Inflammatory macrophage (primary cell): ENCODE measurements at places on chromosomes 7 and 10.
A peak's percentile ranks its signal among the peaks of the same experiment; 100 is the strongest.

GRCh38 chr10:69451209-69451783 lies at the start of gene TSPAN15:
TSS of gene TSPAN15 (plus strand) at chr10:69451465. CDS start at chr10:69451595, 130 bp downstream.
- peak; percentile 76 for DNase-seq

GRCh38 chr7:80410081-80410480 lies 101.8 kb downstream of the GNAT3 start:
- no peak for DNase-seq

- no peak for DNase-seq
Observed at GRCh38 chr10:35946556-35946955, 304.5 kb upstream of the FZD8 start.

DNA sequence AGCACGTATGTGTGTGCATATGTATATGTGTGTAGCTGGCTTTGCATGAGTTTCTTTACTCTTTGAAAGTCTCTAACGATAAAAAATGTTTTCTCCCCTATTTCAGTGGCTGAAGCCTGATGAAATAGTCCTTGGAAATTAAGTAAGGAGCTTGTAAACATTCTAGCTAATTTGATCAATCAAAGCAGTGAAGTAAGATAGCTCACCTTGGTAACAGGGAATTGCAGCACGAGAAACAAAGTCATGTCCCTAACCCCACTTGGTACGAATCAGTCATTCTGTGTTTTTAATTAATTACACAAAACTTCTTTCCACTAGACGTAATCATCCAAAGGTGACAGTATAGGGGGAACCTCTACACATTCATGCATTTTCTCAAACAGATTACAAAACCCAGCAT lies 41.5 kb downstream of the GPR37 start:
- DNase-seq = no peak

GRCh38 chr10:76316234-76316633 lies 884.8 kb downstream of the LRMDA start:
- DNase-seq = no peak

DNA sequence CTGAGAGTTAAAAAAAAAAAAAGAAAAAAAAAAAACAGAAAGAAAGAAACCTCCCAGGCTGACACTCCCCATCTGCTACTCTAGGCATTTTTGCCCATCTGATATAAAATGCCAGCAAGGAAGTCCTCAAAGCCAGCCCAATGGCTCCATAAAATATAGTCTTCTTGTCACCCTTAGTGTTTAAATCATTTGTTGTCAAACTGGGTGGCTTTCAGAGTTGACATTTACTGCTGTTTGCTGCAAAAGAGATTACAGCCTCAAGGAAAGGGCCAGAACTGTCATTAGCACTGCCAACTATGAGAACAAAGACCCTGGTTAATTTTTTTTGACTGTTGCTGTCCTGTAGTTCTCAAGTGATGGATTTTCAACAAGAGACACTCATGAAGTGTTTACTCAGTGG lies 86.5 kb downstream of the TRIL start:
- no peak for DNase-seq

- DNase-seq = no peak
Observed at GRCh38 chr10:70137927-70138883, 5.6 kb upstream of the AIFM2 start.

- no peak for DNase-seq
Observed at GRCh38 chr10:71587941-71588573, 131.5 kb downstream of the C10orf105 start.
